GM04504 (cell line): ENCODE measurements at places on chromosomes 12 and 14.

- no peak for DNase-seq
Measured at GRCh38 chr14:67541448-67542387, 8.6 kb downstream of the PLEKHH1 start.

GRCh38 chr12:109932878-109933503, 32.9 kb downstream of the TCHP start:
- DNase-seq, result no peak

- DNase-seq, result no peak
Measured at GRCh38 chr14:79090641-79091180, 920.5 kb downstream of the NRXN3 start.

DNA sequence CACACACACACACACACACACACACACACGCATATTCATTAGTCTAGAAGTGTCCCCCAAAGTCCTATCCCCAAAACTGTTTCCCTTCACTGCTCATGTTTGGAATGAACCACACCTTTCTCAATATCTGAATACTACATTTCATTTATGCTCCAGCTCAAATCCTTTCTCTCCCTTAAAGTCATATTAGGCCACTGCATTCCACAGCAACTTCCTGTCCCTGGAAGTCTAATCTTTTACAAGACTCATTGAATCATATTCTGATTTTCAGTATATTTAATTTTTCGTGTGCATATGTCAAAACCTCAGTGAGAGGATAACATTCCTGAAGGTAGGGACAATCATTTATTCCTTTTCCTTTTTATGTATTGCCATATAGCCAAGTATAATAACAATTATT, 155.6 kb upstream of the LMNTD1 start:
- no peak for DNase-seq

DNA sequence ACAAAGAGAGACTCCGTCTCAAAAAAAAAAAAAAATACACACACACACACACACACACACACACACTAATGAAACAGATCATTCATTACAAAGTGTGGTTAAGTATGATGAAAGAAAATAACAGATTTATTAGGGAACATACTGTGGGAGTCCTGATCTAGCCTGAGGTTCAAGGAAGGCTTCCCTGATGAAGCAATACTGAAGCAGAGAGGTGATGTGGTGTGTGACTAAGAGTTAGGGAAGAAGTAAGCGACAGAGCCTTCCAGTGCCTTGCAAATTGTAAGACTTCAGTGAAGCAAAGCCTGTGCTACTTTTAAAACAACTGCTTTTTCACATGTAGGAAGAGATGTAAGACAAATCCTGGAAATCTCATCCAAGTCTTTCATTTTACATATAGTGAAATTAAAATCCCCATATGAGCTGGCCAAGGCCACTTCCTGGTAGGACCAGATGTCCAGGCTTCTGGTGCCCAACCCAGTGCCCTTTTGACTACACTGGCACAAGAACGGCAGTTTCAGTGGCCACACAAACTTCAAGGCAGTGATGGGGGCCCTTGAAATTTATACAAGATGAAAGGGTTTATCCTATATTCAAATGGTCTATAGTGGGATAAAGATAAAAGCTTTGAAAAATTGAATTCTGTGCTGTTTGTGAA, 86.2 kb downstream of the STON2 start:
- DNase-seq, result no peak

DNA sequence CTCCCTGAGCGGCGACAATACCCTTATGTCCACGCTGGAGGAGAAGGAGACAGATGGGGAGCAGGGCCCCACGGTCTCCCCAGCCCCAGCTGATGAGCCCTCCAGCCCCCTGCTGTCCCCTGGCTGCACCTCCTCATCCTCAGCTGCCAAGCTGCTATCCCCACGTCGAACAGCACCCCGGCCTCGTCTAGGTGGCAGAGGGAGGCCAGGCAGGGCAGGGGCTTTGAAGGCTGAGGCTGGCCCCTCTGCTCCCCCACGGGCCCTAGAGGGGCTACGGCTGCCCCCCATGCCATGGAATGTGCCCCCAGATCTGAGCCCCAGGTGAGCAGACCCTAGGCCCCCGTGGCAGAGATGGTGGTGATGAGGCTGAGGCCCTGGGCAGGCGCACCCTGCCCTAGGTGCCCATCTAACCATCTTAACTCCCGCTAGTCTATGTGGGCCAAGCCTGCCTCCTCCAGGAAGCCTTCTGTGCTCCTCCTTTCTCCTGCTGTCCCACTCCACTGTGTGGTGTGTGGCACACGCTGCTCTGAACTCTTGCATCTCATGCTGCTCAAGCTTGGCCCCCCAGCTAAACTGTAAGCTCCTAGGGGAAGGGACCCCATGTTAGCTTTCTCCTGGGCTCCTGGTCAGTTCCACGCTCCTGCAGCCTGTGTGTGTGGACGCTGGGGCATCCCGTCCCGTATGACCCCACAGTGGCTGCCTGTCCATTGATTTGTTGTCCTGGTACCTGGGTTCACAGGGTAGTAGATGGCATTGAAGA, 12.1 kb downstream of the MCRS1 start:
- no peak for DNase-seq

- DNase-seq, result peak; percentile 82
Measured at GRCh38 chr12:111599453-111600204, 514 bp upstream of the ATXN2 start.

GRCh38 chr14:61649283-61649682, 46.0 kb upstream of the HIF1A start:
- no peak for DNase-seq

DNA sequence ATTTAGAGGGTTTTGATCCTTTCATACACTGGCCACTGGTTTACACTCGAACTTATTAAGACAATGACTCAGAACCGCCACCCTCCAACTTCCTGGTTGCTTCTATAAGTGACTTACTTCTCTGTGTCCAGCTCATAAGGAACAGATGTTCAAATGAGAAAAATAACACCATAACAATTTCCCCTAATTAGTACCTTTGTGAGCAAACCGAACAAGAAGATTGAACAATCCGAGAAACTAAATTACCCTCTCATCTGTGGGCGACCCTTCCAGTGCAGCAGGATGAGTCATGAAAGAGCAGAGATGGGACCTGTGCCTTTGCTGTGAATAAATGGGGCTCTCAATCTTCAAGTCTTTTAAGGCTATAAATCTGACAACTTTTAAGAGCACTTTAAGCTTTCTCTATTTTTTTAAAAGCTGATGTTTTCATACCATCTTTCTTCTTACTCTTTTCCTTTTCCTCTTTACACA, 146.8 kb upstream of the RASSF8 start:
- DNase-seq, result peak; percentile 60

- no peak for DNase-seq
Measured at GRCh38 chr14:53265025-53265424, 111.9 kb upstream of the DDHD1 start.

- no peak for DNase-seq
Measured at GRCh38 chr12:99984271-99985128, at the start of gene ANKS1B. ANKS1B (minus strand) TSS chr12:99984936; CDS start chr12:99984237, 699 bp downstream.

GRCh38 chr12:65287426-65287825, 8.9 kb downstream of the MSRB3 start:
- DNase-seq, result no peak

- no peak for DNase-seq
Measured at GRCh38 chr12:56980941-56981530, 23.6 kb upstream of the RDH16 start.

DNA sequence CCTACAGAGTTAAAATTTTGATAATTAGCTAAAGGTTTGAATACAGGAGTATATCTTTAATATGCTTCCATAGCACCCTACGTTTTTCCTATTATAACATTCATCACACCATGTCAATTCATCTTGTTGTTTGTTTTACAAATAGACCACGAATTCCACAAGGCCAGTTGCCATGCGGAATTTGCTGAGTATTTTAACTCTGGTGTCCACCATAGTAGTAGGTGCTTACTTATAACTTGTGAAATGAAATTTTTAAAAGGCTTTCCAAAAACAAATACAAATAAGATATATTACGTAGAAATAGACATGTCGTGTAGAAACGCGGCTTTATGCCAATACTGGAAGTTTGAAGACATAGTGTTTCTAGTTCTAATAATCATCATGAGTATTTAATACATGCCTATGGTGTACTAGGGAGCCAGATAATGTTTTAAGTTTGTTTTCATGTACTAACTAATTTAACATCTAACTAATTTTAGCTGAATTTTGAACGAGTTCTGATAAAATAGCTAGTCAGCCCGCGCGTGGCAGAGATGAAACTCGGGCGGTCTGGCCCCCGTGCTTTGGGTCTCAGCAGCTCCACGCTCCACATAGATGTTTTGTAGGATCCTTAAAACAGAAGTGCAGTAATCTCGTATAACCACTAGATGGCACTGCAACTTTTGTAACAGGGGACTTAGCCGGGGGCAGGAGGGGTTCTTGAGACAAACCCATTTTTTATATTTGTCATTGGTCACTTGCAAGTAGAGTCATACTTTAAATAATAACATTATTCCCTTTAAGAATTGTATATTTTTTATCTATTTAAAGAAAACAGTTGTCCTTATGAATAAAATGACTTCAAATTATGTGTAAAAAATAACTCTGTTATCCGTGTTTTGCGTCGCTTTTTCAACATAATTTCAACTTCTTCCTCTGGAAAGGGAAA, 10.2 kb downstream of the CD69 start:
- peak; percentile 28 for DNase-seq

- DNase-seq, result no peak
Measured at GRCh38 chr14:21965042-21965441, 291.4 kb upstream of the OR4E1 start.

- DNase-seq, result no peak
Measured at GRCh38 chr14:81519200-81520011, 14.2 kb downstream of the SEL1L start.

DNA sequence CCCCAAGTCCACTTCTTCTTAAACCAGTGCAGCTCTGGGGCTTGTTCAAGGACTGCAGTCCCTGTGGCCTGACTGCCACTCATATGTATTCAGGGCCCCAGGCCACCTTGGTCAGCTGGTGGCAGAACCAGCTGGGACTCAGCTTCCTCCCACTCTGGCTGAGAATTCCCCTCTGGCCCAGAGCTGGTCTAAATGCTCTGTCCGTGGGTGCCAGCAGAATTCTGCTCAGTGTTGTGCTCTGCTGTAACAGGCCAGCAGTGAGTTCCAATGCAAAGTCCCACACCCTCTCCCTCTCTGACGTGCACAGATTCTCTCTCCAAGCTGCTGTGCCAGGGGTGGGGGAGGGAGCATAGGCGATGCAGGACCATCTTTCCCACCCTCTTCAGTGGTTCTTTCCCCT, 210.4 kb upstream of the RGS6 start:
- DNase-seq, result no peak

GRCh38 chr12:110338754-110339153, 57.7 kb downstream of the ATP2A2 start:
- DNase-seq, result no peak

- DNase-seq, result peak; percentile 17
Measured at GRCh38 chr12:65640489-65640901, 183.8 kb upstream of the HMGA2 start.

- DNase-seq, result no peak
Measured at GRCh38 chr12:81337886-81338285, 260.0 kb downstream of the ACSS3 start.

DNA sequence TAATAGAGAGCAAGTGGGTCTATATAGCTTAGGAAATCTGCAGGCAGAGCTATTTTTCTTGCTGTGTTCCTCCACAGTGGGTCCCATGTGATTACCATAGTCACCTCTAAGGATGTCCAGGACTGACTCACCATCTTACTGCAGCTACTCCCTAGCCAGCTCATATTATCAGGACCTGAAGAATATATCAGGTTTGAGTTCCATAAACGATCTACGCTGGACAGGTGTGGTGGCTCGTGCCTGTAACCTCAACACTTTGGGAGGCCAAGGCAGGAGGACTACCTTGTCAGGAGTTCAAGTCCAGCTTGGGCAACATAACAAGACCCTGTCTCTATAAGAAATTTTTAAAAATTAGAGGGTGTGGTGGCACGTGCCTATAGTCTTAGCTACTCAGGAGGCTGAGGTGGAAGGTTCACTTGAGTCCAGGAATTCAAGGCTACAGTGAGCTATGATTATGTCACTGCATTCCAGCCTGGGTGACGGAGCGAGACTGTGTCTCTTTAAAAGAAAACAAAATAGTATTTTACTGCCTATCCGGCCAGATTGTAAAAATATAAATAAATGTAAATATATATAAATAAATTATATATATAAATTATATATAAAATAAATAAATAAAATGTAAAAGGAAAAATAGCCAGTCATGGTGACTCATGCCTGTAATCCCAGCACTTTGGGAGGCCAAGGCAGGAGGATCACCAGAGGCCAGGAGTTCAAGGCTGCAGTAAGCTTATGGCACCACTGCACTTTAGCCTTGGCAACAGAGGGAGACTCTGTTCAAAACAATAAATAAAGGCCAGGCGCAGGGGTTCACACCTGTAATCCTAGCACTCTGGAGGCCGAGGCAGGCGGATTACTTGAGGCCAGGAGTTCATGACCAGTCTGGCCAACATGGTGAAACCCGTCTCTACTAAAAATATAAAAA, 6.9 kb upstream of the SPRYD4 start:
- DNase-seq, result no peak

DNA sequence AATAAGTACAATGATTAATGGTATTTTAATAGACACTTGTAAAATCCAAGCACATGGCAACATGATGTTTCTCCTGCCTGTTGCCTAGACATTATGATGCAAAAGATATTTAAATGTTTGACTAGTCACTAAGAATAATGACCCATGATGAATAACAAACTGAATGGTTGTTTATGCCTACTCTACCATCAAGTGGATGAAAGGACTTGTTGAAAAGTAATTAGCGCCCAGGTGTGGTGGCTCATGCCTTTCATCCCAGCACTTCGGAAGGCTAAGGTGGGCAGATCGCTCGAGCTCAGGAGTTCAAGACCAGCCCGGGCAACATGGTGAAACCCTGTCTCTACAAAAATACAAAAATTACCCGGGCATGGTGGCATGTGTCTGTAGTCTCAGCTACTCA, 30.7 kb downstream of the KIF21A start:
- DNase-seq, result no peak

DNA sequence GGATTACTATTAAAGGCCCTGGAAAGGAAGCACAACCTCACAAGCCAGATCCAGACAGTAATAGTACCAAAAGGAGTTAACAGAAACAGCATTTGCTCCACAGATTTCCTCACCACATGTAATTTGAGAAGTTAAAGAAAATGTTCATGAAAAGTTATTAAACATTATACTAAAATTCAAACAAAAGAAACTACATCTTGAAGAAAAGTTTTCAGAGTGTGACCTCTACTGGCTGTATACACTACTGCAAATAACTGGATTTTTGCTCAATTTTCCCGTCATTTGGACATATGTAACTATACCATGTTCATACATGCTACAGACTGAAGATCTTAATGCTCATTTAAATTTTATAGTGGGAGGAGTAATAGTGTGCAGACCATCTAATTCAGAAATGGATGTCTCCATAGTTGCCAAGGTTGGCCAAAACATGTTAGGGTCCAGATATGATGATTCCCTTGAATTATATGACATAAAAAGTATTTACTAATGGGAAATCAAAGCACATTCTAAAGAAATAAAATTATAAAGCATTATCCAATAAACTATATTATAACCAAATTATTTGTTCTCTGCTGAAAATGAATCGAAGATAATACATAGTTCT, 5.6 kb downstream of the KRR1 start:
- no peak for DNase-seq

DNA sequence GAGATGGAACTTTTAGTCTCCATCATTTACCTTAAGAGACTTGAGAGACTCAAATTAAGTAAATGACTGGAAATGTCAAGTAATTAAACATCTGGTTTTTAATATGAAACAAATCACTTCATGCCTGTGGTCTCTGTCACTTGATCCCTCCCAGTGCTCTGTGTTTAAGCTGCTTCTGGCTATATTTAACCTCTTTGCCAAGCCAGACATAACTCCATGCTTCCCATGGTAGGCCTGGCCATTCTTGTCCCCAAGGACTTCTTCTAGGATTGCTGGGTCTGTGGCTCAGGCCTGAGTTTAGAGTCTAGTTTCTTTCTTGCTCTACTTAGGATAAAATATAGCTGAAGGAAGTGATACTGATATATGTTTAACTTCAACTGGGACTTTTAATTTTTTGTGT, 1013.6 kb downstream of the FLRT2 start:
- DNase-seq, result no peak
